ENCODE measurements at places on chromosomes 11 and 22.

DNA sequence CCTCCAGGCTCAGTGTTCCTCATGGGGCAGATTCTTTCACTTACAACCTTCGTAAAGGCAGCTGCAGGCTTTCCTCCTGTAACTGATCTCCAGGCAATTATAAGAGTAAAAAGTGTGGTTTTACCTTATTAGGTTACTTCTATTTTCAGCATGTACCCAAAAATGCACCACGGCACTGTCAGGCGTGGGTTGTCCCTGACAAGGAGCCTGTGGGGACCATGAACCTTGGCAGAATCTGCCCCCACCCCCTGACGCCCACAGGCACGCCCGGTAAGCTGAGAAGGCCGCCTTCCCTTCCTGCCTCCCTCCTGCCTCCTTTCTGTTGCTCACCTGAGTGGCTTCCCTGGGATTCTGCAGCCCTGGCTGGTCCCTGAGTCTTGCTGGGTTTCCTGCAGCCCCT lies 1383.3 kb downstream of the TBC1D22A start:
- DNase-seq = no peak

DNA sequence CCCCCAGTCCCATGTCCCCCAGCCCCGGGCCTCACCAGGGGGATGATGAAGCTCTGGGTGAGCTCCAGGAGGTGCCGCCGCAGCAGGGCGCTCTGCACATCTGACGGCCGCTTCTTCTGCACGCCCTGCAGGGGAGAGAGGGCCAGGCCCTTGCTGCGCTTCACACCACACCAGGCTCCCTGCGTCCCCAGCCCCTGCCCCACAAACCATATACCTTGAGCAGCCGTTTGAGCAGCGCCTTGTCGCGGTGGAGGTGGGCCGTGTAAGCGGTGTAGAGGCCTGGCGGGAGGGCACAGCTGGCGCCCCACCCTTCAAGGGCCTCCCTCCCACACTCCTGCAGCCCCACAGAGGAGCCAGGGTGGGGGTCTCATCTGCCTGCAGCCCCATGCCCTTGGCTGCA lies 6.2 kb upstream of the PLXNB2 start:
- no peak for DNase-seq

DNA sequence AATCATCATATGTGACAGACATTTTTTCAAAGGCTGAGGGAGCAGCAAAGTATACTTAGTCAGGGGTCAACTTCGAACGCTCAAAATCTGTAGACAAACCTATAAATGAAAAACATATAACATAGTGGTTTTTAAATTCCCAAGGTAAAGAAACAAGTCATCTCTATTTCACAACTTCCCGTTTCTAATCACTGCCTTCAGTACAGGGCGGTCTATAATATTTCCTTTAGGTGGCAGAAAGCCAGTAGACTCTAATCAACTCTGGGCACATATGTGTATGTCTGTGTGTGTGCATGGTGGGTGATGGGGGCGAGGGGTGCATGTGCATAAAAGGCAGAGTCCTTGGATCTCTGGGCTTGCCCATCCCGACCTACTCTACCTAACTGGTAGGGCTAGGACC lies 55.0 kb upstream of the ARFGAP3 start:
- no peak for DNase-seq

- no peak for DNase-seq
Measured at GRCh38 chr11:65216830-65217229, 35.1 kb downstream of the CAPN1 start.

GRCh38 chr11:126310992-126311310 lies 7.1 kb downstream of the DCPS start:
- no peak for DNase-seq

GRCh38 chr11:130031056-130031455 lies 28.4 kb upstream of the PRDM10 start:
- no peak for DNase-seq

DNA sequence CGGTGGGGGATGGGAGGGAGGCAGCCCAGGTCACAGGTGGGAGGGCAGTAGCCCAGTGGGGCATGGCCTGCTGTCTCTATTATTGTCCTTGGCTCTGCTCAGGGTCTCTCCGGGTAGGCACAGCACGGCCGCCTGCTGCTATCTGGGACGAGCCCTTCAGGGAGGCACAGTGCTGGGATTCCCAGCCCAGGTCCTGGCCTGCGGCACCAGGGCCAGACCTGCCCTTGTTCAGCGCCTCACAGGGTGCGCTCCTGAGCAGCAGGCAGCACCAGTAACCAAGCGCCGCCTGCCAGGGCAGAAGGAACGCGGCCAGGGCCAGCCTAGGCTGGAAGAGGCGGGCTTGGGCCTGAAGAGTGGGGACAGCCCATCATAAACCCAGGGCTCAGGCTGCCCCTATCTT lies 151.0 kb downstream of the MPPED1 start:
- DNase-seq = no peak

DNA sequence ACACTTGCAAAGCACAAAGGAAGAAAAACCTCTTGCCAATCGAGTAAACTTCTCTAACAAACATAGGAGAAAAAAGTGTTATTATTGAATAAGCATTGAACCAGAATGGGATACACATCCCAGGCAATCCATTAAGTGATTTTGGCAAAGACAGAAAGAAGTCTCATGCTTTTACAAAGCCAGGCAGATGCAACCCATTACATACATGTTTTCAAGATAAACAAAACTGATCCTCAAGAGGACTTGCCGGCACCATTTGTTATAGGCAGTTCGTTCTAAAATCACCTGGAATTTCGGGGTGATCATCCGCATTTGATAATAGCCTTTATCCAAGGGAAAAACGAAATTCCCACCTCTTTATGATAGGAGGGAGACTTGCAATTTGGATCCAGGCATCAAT lies 97.5 kb upstream of the RAG2 start:
- no peak for DNase-seq

DNA sequence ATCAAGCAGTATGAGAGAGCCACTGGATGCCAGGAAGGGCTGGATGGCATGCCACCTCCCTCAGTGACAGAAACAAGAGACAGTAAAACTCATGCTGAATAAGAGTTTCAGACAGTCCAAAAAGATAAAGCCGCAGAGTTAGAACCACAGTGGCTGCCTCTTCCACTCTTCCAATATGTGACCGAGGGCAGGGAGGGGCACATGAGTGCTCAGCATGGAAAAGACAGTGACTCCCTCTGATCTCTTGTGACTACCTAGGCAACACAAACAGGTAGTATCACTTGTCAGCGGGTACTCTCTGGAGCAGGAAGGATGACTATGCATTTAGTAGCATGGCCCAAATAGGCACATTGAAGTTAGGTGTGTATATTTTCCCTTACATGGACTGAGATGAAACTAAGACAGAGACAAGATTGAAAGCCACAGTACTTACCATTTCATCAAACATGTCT lies 295.4 kb downstream of the CADM1 start:
- DNase-seq = no peak

- DNase-seq = no peak
Measured at GRCh38 chr11:95652002-95652472, 137.5 kb downstream of the FAM76B start.

DNA sequence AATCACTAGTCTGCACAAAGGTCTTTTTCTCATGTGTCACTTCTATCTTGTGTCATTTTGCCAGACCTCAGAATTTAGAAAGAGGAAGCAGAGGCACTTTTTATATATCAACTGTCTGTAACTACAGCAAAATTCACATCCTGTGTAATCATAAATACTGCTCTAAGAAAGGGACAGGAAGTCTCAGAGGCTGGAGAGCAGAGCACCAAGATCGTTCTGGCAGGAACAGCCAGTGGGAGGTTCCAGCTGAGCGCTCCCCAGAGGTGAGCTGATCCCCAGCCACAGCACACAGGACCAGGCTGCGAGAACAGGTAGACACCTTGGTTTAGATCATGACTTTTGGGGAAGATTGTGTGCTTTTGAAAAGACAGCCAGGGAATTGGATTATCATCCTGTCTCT lies at the start of gene MS4A7:
Gene MS4A7, plus strand, starts transcription at position 179 of the 400 bp plus-strand sequence. CDS start 4,610 bp downstream, outside the sequence.
- no peak for DNase-seq

GRCh38 chr11:122007601-122008071 lies 108.4 kb downstream of the BLID start:
- DNase-seq = no peak

DNA sequence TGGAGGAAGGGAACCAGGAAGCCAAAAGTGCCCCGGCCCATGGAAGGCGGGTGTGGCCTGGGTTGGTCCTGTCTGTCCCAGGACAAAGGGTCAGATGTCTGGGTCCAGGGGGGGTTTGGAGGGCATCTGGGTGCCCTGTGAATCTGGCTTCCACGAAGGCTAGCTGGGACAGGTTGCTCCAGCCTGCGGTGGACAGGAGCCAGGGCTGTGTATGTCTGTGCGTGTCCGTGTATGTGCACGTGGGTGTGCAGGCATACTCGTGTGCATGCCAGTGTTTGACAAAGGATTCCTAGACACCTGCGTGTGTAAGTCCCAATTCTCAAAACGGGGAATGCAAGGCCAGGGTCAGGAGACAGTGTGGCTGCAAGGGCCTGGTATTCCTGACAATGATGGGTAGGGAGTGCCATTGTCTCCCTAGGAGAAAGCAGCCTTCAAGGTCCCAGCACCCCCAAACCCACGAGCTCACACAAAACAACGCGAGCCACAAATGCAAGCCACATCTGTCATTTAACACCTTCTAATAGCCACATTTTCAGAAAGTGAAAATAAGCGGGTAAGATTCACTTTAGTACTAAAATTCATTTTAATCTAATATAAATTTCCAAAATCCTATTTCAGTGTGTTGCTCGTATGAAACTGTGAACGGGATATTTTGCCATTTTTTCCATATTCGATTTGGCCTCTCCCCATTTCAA lies 78.4 kb upstream of the WNT7B start:
- no peak for DNase-seq

- no peak for DNase-seq
Measured at GRCh38 chr11:12862696-12863469, 146.2 kb upstream of the RASSF10 start.

GRCh38 chr11:33874910-33875490 lies 16.9 kb downstream of the LMO2 start:
- no peak for DNase-seq

- no peak for DNase-seq
Measured at GRCh38 chr11:17588166-17588565, 41.1 kb downstream of the OTOG start.

- DNase-seq = no peak
Measured at GRCh38 chr11:79506734-79507344, 66.0 kb upstream of the TENM4 start.

GRCh38 chr11:124757320-124757719 lies 4.8 kb downstream of the ESAM start:
- no peak for DNase-seq

- DNase-seq = no peak
Measured at GRCh38 chr11:93858121-93858775, 7.8 kb upstream of the VSTM5 start.

DNA sequence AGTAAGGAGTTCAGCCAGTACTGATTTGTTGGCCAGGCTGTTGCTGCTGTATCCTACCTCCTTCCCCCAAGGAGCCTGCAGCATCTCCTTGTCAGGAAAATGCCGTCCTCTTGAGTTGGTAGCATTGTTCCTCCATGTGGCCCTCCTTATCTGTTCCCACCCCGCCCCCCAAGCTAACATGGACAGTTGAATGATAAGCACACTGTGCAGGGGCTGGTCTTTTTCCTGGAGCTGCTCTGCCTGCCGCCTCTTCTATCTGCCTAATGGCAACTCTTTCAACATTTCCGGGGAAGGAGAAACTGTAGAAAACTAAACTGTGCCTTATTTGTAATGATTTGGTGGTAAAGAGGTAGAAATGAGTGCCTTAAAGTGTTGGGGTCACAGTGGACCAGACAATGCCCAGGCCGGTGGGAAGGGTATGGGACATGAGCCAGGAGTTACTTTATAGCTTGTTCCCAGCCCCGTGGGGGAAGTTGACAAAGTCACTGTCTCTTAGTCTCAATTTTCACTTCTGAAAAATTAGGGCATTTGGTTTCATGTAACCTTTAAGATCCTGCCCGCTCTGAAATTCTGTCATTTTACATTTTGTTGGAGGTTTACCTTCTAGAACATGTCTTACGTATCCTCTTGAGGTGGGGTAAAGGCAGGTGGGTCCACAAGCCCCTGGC lies 4.5 kb downstream of the FAM118A start:
- DNase-seq = no peak

GRCh38 chr11:16750417-16750816 lies 12.0 kb downstream of the C11orf58 start:
- DNase-seq = no peak

DNA sequence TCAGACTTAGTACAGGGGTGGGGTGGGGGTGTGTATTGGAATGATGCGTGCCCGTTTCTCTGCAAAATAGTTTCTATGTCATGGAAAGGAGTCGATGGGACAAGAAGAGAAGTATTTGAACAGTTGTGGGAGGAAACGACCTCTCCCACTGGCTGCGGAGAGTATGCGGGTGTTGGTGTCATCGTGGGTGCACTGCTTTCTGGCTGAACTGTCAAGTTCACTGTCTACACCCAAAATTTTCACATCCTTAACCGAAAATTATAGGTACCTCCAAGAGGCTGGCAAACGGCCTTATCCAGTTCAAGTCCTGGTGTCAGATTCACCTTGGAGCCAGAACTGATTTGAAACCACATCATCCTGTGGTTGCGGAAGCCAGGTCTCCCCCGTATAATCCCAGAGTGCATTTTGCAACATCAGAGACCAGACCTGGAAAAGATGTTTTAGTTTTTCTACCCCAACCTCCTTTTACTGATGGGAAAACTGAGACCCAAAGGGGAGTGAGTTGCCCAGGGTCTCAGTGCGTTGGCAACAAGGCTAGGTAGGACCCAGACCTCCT lies 497 bp upstream of the SSRP1 start:
- no peak for DNase-seq

- no peak for DNase-seq
Measured at GRCh38 chr11:1281326-1281973, 28.0 kb downstream of the TOLLIP start.
